Stimulated activated CD8-positive, alpha-beta memory T cell treated with anti-CD3 and anti-CD28 coated beads, Interleukin-2, amount 100 ng/mL, for 1 hour (primary cell): ENCODE measurements at places on chromosomes 2 and 18.

- DNase-seq, result no peak
Observed at GRCh38 chr18:50410894-50411293, 36.0 kb downstream of the SKA1 start.

DNA sequence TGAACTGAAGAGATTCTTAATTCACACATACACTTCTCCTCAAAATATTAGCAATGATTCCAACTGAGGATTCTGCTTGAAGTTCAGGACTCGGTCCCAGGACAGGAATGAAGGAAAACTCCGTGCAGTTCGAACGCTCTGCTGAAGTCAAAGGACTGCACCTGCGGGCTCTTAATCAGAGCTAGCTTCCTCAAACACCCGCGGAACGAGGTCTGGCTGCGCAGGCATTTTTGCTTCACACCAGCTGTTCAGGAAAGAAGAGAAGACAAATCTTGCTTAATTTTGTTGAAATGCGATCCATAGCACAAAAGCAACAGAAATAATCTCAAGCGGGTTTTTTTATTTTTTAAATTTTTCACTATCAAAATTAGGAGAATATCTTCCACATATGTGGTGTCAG is 175.6 kb downstream of the LAMA1 start:
- no peak for DNase-seq

- no peak for DNase-seq
Observed at GRCh38 chr2:44668336-44668735, 273.2 kb upstream of the SIX3 start.

DNA sequence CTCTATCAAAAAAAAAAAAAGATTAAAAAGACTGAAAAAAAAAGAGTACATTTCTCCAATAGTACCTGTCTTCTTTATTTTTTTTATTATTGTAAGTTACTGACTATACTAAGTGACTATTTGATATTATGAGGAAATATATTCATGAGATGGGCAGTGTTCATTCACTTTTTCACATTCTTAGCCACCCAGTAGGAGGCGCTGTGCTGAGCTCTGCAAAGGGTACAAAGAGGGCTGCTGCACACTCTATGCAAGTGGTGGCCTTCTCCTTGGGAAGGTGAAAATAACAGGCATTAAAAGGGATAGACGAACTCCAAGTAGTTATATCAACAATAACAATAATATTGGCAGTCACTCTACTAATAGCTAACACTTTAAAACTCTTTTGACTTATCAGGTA is 1034.9 kb upstream of the FANCL start:
- DNase-seq, result no peak

DNA sequence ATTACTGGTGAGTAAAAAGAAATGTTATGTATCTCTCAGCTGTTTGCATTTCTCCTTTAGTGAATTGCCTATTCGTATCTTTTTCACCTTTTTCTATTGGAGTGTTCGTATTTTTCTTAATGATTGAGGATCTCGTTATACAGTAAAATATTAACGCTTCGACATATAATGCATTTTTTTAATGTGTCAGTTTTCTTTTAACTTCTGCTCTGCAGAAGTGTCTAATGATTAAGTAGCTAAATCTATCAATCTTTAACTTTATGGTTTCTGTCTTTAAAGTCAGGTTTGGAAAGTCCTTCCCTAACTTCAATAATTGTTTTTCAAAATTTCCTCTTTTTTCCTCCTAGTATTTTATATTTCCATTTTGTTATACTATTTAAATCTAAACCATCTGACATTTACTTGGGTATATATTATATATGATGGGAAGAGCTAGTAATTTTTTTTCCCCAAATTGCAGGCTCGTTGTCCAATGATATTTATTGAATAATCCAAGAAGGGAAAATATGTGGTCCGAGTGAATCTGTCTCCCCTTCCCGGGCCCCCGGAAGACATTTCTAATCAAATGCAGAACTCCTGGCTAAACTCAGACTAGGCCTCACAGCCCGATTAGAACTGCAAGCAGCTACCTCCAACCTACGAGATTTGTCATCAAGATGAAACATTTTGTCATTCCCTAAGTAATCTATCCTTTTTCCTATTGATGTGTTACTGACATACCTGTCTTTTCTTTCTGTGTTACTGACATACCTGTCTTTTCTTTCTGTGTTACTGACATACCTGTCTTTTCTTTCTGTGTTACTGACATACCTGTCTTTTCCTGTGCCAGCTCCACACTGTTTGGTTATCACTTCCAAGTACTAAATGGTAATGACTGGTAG is 17.2 kb downstream of the PCBP1 start:
- DNase-seq, result no peak

GRCh38 chr18:22293417-22293816 is 124.0 kb downstream of the GATA6 start:
- no peak for DNase-seq

DNA sequence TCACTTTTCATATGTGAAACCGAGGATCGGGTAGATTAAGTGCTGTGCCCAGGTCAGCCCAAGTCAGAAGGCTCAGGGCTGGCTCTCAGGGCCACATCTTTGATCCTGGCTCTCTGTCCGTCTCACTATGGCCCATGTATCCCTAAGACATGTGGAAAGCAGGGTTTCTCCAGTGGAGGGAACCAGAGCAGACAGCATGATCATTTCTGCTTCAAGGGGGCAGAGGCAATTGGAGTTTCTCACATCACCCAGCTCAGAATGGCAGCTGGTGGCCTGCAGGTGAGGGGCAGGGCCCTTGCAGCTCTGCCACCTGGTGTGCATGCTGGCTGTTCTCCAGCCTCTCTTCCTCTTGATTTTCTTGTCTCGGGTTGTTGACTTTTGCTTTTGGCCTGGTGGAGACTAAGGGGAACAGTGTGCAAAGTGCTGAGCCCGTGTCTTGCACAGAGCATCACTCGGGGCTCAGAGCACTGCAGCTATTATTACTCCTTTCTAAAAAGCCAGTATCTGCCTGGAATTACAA is 27.0 kb downstream of the LDLRAD4 start:
- no peak for DNase-seq

- DNase-seq, result no peak
Observed at GRCh38 chr2:219537657-219538488, 5.7 kb downstream of the CHPF start.

DNA sequence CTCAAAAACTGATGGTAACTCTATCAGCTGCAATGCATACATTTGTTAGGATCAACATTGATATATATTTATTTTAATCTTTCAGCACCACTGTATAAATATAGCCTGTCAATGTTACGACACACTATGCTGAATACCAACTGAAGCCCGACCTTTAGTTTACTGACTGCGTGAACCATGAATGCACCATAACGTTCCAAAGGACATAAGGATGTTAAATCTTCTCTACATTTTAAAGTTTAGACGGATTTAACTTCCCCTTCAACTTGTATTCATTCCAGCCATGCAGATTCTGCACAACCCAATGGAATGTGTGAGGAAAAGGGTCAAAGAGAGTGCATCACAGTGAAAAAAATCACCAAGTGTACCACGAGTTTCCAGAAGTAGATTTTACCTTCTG is 489.5 kb downstream of the IRS1 start:
- no peak for DNase-seq

GRCh38 chr2:96137321-96138178 is 752 bp downstream of the ASTL start:
- DNase-seq, result no peak

DNA sequence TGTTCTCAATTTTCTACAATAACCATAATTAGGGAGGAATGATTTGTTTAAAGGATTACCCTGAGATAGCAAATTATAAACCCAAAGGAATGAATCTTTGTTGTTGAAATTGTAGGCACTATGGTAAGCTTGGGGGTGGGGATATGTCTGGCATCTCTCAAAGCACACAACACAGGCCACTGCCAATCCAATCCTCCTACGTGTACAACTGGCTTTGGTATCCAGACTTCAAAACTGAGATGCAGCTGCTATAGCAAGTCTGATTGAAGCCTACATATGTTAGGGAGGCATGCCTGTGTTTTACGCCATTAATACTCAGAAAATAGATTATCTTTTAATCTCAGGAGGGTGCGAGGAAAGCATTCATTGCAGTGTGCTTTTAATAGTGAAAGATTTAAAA is 5.9 kb upstream of the NCOA1 start:
- DNase-seq, result no peak

- DNase-seq, result no peak
Observed at GRCh38 chr2:240069829-240070228, 16.5 kb upstream of the OR6B3 start.

- no peak for DNase-seq
Observed at GRCh38 chr2:182921234-182921633, 54.8 kb upstream of the FRZB start.
